Osteocyte (in vitro differentiated cells): ENCODE measurements at places on chromosomes 2 and 18. TPM values are rescaled to one million over a fixed set of nuclear protein-coding genes. Genes with fewer than 3 reads are reported as not detected.
A peak's percentile ranks its signal among the peaks of the same experiment; 100 is the strongest.

- DNase-seq = no peak
Observed at GRCh38 chr2:68863996-68864395, 7.2 kb downstream of the BMP10 start.

DNA sequence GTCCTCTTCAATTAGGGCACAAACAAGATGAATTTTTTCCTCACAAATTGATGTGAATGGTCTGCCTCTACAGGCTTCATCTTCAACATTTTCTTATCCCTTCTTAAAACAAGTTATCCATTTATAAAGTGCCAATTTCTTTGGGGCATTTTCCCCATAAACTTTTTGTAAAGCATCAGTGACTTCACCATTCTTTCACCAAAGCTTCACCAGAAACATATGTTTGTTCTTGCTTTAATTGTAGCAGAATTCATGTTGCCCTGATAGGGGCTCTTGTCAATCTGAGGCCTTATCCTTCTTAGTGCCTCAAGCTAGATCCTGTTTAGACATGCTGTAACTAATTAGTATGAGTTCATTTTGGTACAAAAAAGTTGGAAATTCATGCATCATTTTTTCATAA lies 226.2 kb downstream of the TNS1 start:
- DNase-seq = no peak

- DNase-seq = no peak
Observed at GRCh38 chr18:45136381-45137086, 455.8 kb downstream of the SETBP1 start.

ARHGEF4 gene
- total RNA-seq = 2.6 and 3.2 TPM in 2 replicates

DNA sequence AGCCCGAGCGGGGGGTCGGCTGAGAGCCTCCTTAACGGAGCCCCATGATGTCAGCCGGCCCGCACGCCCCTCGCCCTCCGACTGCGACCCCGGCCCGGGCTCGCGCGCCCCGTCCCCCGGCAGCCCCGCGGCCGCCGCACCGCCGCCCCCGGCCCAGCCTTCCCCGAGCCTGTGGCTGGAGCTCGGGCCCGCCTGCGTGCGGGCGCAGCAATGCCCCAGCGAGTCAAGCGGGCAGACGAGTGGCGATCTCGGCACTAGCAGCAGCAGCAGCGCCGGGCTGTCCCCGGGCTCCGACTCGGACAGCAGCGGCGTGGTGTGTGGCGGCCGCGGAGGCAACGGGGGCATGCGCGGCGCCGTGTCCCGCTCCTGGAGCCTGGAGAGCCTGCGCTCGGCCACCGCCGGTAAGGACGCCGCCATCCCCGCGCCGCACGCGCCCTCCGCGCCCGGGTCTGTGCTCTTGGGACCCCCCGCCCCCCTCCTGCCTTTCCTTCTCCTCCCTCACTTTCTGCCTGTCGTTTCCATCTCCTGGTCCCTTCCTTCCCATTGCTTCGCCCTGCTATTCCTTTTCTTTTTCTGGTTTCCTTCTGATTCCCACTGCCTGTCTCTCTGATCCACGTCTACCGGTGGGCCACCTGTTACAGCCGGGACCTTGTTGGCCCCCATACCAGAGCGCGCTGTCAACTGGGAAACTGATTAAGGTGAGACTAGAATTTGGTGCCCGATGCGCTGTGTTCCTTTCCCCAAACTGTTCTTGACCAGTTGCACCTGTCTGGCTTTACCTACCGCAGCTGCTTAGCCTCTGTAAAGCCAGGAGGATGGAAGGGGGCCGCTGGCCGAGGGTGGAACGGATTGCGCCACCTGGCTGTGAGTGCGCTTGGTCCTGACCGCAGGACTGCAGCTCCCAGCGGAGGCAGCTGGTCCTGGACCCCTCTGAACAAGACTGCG lies 127.4 kb downstream of the ARHGEF4 start:
- DNase-seq = peak; percentile 84

DNA sequence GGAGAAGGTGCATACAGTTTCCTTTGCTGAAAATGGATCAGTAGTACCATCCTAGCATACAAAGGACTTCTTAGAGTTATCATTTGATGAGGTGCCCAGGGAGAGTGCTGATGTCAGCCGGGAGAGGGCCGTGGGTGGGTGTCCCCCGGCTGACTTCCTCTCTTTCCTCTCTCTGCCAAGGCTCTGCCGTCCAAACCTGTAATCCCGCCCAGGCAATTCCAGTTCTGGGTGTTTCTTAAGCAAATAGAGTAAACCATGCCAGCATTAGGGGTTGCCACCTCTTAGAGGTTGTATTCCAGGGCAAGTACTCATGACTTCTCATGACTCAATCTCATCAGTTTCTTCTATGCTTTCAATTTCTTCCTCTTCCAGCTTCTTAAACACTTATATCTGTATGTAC lies 117.2 kb downstream of the GATA6 start:
- no peak for DNase-seq

FHOD3 gene
- total RNA-seq = 0.73 and 1.2 TPM in 2 replicates

DNA sequence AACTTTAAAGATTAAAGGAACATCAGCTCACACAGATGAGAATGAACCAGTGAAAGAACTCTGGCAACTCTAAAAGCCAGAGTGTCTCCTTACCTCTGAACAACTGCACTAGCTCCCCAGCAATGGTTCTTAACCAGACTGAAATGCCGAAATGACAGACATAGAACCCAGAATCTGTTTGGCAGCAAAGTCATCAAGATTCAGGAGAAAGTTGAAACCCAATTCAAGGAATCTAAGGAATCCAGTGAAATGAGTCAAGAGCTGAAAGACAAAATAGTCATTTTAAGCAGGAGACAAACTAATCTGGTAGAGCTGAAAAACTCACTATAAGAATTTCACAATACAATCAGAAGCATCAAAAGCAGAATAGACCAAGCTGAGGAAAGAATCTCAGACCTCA lies 72.0 kb downstream of the STRADB start:
- no peak for DNase-seq

- DNase-seq = no peak
Observed at GRCh38 chr2:240443891-240444301, 8.4 kb downstream of the GPC1 start.

DNA sequence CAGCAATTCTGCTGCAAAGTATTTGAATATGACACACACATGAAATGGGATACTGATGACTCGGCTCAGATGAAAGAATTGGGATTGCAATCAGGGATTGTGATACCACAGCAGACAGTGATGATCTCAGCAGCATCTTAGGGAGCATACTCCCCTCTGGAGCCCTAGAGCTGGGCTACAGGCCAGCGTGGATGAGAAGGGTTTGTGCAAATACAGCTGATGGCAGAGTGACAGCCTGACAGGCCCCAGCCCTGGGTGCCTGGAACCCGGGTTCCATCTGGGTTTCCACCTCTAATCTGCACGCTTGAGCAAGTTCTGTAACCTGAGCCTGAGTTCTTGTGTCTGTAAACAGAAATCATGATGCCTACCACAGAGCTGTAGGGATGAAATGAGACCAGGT lies 418.0 kb downstream of the LRATD1 start:
- no peak for DNase-seq

- DNase-seq = no peak
Observed at GRCh38 chr18:46406539-46406932, 250.5 kb downstream of the LOXHD1 start.

GRCh38 chr2:45072064-45072861 lies 63.0 kb upstream of the SIX2 start:
- peak; percentile 75 for DNase-seq

CNGA3 gene
- not detected in 2 replicates for total RNA-seq

SH3RF3 gene
- total RNA-seq = 79.4 and 84.4 TPM in 2 replicates

KCNIP3 gene
- 0.57 and 1.4 TPM in 2 replicates for total RNA-seq

SCN3A gene
- not detected in 2 replicates for total RNA-seq

AQP12A gene
- total RNA-seq = not detected in 2 replicates

TYMS gene
- total RNA-seq = 31.0 and 35.7 TPM in 2 replicates

DNA sequence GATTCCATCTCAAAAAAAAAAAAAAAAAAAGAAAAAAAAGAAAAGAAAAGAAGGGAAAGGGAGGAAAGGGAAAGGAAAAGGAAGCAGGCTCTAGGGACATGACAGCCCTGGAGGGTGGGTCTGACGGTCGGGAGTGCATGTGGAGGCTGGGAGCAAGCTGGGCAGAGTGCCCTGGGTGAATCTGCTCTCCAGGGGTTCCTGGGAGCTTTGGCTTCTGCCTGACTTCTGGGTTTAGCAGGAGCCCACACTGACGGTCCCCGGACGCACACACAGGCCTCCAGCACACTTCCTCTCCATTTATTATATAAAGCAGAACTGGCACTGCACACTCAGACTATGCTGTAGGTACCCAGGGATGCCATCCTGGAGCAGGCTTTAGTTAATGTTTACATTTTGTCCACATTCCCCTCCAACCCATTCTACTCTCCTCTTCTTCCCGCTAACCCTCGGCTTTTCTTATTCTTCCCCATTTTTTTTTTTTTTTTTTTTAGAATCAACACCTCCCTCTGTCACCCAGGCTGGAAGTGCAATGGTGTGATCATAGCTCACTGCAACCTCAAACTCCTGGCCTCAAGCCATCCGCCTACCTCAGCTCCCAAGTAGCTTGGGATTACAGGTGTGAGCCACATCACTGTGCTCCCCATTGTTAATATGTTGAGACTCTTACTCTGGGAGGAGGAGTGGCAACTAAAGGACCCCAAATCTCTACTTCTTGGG lies 151.1 kb upstream of the SLC1A4 start:
- DNase-seq = no peak

- no peak for DNase-seq
Observed at GRCh38 chr2:11245322-11245721, 90.1 kb downstream of the SLC66A3 start.

DNA sequence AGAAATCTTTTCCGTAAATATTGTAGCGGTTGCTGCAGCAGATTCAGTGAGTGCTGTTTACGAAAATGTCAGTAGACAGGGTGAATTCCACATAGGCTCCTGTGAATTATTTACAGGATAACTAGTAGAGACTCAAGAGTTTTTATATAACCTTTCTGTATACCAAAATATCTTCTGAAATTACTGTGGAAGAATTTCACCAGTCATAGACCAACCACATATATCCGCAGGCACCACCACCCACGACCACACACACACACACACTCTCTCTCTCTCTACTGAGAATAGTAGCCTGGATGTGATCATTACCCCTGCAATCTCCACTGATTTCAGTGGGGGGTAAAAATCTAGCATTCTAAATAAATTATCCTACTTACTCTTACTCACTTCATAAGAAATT lies 341.8 kb downstream of the RBM43 start:
- no peak for DNase-seq

RAB11FIP5 gene
- total RNA-seq = 30.8 and 35.5 TPM in 2 replicates

DNA sequence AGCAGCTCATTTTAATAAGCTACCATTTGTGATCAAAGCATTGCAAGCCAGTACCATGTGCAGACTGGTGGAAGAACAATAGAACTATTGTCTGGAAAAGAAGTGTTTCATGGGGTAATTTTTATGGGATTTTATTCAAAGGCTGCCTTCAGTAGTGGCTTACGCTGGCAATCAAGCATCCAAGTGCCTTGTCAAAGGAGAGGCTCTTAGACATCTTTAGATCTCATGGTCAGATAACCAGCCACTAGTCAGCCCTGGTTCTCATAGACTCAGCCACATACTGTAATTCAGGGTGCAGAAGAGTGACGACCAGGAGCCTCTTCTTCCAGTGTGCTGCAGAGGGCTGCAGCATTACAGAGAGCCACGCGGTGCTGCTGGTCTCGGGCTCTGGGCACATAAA lies 98.5 kb upstream of the NOSTRIN start:
- no peak for DNase-seq

DNA sequence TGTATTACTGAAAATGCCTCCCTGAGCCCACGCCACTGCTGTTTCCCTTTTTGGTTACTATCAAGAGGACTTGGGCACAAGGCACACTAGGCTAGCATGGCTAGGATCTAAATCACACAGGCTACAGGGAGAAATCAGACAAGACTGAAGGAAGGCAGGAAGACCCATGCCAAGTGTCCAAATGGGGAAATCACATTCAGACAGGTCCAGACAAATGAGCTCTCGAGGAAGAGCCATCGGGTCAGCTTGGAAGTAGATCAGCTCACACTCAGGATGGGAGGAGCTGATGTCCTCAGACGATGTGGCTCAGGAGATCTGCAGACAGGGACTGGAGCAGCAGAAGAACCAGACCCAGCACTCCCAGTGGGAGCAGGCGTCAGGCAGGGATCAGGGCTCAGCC lies 113.2 kb downstream of the COL6A3 start:
- no peak for DNase-seq

DNA sequence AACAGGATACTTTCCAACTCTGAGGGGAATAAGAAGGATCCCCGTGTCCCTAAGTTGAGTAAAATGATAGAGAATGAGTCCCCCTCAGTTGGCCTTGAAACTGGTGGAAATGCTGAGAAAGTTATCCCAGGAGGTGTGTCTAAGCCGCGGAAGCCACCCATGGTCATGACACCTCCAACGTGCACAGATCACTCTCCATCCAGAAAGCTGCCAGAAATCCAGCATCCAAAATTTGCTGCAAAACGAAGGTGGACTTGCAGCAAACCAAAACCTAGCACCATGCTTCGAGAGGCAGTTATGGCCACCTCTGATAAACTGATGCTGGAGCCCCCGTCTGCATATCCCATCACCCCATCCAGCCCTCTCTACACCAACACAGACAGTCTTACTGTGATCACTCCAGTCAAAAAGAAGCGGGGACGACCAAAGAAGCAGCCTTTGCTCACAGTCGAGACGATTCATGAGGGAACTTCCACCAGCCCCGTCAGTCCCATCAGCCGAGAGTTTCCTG lies 270.1 kb downstream of the SETBP1 start:
- no peak for DNase-seq

DNA sequence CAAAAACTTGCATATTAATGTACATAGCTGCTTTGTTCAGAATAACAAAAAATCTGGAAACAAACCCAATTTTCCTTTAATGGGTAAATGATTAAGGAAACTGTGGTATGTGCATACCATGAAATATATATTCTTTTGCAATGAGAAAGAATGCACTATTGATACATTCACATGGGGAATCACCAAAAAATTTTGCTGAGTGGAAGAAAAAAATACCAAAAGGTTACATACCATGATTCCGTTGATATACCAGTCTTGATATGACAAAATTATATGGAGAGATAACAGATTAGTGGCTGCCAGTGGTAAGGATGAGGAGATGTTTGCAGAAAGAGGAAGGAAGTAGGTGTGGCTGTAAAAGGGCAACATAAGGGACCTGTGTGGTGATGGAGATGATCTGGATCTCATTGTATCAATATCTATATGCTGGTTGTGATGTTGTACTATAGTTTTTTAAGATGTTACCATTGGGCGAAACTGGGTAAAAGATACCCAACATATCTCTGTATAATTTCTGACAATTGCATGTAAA lies 54.6 kb upstream of the BCL2L11 start:
- DNase-seq = no peak

ZAP70 gene
- total RNA-seq = 0.44 and 1.1 TPM in 2 replicates

GRCh38 chr2:222835143-222835822 lies 25.6 kb upstream of the ACSL3 start:
- DNase-seq = no peak

SLC16A14 gene
- total RNA-seq = 18.9 and 21.6 TPM in 2 replicates
